Dermis microvascular lymphatic vessel endothelial cell (primary cell): ENCODE measurements at places on chromosomes 4 and X. TPM values are rescaled to one million over a fixed set of nuclear protein-coding genes. Genes with fewer than 3 reads are reported as not detected.

- DNase-seq = no peak
Observed at GRCh38 chr4:8586671-8587468, 5.7 kb upstream of the CPZ start.

The FSTL5 gene
- total RNA-seq = not detected in 2 replicates

GRCh38 chr4:176479767-176480166 lies 160.0 kb downstream of the SPCS3 start:
- no peak for DNase-seq

The RTL3 gene
- total RNA-seq = not detected in 2 replicates

- no peak for DNase-seq
Observed at GRCh38 chrX:113260474-113260873, 419.8 kb upstream of the AMOT start.

The FAM200B gene
- 19.8 and 20.1 TPM in 2 replicates for total RNA-seq

DNA sequence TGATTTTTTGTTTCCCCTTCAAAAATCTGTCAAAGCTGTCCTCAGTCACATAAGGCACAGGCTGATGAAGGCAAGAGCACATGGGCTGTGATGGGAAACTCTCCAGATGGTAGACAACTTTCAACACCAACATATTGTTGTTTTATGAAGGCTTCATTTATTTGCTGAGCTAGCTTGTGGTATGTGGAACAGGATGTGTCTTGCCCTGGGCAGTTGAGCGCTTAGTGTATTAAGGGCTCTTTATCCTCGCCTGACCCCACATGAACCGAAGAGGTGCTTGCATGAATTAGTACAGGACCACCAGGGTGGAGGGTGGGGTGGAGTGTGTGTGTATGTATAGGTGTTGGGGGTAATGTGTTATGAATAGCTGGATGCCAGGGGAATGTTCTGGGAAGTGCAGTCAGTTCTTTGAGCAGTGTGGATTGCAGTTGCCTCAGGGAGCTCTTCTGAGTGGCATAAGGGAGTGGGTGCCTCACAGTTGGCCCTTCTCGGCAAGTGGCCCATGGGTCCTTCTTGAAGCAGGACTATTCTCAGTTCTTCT lies 103.1 kb downstream of the PHEX start:
- peak; percentile 46 for DNase-seq

- DNase-seq = no peak
Observed at GRCh38 chrX:108573136-108573535, 133.5 kb downstream of the COL4A5 start.

DNA sequence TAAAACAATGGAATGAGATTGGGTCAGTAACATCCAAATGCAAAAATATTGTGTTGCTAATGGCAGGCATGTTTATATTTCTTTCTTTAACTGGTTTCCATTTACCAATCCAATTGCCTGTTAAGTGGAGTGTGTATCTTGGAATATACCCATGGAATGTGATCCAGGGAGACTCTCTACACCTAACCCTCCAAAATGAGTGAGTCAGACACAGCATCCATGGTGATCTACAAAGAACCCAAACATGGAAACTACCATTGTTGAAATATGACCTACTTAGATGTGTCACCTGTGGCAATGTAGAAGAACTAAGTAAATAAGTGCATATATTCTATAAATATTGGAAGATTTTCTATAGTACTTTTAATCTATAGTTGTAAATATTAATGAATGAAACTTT lies 110.3 kb downstream of the AREG start:
- DNase-seq = peak; percentile 33

The HSFX2 gene
- total RNA-seq = 0.25 and 0.26 TPM in 2 replicates

GRCh38 chr4:7094916-7095315 lies 27.1 kb upstream of the GRPEL1 start:
- DNase-seq = no peak

DNA sequence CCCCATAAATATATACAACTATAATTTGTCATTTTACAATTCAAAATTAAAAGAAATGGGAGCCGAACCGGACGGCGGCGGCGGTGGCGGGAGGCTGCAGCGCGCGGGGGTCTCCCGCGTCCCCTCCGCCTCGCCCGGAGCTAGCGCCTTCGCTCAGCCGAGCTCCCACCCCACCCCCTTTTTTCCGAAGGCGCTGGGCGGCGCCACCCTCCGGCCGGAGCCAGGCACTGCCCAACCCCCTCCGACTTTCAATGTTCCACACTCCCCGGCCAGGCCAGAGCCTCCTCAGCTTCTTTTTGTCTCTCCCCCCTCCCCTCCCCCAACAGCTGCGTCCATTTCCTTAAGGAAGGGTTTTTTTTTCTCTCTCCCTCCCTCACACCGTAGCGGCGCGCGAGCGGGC lies 214.1 kb upstream of the GEMIN8 start:
- no peak for DNase-seq

- no peak for DNase-seq
Observed at GRCh38 chrX:479273-479981, 92.7 kb upstream of the PPP2R3B start.

The NAT8L gene
- under 0.01 TPM in 2 replicates for total RNA-seq

The MAGEE1 gene
- 0.64 and 1.0 TPM in 2 replicates for total RNA-seq

DNA sequence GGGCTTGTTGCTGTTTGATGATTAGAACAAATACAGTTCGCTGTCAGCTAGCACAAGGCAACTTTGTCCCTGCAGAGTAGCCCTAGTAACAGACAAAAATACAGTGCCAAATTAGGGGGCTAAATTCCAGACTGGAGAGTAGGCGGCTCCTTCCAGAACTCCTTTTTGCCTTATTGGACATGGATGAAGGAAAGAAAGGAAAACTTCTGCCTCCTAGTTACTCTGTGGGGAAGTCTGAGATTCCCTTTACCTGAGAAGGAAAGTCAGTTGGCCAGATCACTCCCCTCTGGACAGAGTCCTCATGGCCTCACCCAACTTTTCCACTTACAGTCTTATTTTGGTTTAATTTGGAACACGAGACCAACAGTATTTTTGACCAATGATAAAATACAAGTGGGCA lies 140.5 kb upstream of the ADAMTS3 start:
- DNase-seq = no peak

The SMIM10L2A gene
- total RNA-seq = 0.90 and 1.6 TPM in 2 replicates

DNA sequence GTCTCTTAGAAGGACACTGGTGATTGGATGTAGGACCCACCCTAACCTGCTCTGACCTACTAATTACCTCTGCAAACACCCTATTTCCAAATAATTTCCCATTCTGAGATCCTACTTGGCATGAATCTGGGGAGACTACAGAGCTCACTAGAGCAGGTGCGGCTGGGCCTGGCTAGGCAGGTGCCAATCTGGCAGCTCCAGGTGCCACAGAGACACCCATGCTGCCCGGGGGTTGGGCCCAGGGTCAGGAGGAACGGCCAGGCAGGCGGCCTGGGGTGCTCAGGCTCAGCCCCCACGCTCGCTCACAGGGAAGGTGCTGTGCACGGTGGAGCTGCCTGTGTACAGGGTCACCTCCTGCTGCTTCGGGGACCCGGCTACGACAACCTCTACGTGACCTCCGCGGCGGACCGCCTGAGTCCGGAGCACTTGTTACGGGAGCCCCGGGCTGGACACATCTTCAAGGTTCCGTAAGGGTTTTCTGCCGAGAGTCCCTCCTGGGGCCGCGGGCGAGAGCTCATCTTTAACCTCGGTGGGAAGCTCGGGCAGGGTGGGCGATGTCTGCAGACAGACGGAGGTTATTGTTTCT lies 26.5 kb upstream of the PLCXD1 start:
- no peak for DNase-seq

GRCh38 chr4:14152834-14153519 lies 525.5 kb upstream of the BOD1L1 start:
- DNase-seq = no peak

DNA sequence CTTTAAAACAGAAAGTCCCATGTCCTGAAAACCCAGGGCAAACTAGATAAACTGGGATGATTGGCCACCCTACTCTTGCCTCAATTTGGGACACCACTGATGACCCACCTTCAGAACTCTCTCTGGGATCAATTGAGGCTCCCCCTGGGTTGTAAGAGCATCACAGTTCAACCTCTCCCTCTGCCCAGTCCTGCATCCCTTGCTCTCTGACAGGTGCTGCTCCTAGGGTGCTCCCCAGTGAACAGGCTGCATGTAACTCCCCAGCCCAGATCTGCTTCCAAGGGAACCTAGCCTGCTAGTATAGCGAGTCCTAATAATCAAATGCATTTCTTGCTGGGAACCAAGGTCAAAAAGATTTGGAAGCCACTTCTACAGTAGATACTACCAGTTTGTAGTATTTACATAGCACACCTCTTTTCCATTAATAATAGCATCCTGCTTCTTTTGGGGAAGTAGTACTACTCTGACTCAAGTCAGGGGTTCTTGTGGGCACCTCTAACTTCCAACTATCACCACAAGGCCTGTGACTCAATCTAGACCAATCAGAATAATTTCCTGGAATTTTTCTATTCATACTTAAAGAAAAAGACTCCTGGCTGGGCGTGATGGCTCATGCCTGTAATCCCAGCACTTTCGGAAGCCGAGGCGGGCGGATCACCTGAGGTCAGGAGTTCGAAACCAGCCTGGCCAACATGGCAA lies 42.1 kb upstream of the SPINK2 start:
- DNase-seq = no peak

DNA sequence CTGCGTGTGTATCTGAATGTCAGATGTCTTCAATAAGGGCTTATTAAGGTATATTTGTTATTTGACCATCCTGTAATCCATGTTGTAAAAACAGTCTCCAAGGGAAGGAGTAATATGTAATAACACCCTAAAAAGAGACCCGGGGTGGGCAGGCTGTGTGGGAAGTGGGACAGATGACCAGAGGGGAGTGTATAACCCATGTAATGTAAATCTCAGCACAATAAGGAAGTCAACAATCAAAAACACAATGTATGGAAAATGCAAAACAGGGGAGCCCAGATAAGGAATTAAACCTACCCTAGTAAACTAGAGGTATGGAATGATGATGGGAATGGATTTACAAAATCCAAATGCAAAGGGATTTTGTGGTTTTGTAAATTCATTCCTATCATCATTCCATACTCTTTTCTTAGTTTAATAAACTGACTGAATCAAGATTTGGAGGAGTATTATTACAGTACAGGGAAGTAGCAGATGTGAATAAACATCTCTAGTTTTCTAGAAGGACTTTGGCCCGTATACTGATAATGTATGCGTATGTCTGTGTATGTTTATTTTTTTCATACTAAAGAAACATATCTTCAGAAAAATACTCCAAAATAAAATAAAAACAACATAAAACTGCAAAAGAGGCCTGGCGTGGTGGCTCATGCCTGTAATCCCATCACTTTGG lies 15.7 kb upstream of the ENPEP start:
- DNase-seq = no peak

GRCh38 chrX:40013266-40014195 lies 84.2 kb downstream of the BCOR start:
- peak; percentile 34 for DNase-seq

GRCh38 chrX:35664833-35665232 lies 133.3 kb upstream of the MAGEB16 start:
- no peak for DNase-seq

GRCh38 chrX:121258545-121258944 lies 211.1 kb downstream of the GLUD2 start:
- no peak for DNase-seq

The CNKSR2 gene
- not detected in 2 replicates for total RNA-seq
